ENCODE measurements at places on chromosomes 16 and 17. TPM values are rescaled to one million over a fixed set of nuclear protein-coding genes. Genes with fewer than 3 reads are reported as not detected.

Gene AFMID
- total RNA-seq, result 47.5 TPM

Gene NEUROD2
- not detected for total RNA-seq

Gene MMP25
- 18.8 TPM for total RNA-seq

GRCh38 chr16:4914528-4915225, 22.3 kb downstream of the PPL start:
- DNase-seq, result no peak

DNA sequence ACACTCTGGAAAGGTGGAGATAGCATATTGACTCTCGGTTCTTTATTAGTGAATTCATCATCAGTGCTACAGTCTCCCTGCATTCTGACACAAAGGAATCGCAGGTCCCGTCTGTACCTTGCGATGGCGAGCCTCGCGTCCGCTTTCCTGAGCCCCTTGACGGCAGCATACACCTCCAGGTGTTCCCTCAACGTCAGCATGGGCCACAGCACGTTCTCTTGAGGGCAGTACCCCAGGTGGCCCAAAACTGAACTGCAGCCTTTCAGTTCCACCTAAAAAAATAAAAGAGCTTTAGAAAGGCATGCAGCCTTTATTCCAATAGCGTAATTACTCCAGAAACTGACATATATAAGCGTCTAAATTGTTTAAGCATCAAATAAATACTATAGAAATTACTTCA, 24.2 kb upstream of the ABCA9 start:
- peak; percentile 91 for DNase-seq

DNA sequence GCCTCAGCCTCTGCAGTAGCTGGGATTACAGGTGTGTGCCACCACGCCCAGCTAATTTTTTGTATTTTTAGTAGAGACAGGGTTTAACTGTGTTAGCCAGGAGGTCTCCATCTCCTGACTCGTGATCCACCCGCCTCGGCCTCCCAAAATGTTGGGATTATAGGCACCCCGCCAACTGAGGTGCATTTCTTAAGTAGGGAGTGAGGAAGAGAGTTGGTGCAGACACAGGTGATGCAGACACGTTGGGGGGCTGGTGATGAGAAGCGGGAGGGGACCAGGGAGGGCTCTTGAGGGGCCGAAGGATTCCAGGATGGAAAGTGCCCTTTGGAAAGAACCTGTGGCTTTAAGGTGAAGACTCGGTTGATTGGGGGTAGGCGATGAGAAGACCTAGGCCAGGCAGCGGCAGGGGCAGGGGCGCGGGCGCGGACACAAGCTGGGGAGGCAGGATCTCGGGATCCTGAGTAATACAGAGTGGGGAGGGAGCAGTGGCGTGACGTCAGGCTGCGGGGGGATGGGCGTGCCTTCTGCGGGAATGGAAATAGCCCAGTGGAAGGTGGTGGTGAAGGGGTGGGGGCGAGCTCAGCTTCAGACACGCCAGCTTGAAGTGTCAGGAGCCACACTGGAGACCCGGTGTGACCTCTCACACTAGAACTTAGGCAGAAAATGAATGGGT, 2.5 kb upstream of the ATP6V0C start:
- peak; percentile 49 for DNase-seq

- DNase-seq, result no peak
These were observed 276.7 kb upstream of the DYNLRB2 start for GRCh38 chr16:80263848-80264694.

DNA sequence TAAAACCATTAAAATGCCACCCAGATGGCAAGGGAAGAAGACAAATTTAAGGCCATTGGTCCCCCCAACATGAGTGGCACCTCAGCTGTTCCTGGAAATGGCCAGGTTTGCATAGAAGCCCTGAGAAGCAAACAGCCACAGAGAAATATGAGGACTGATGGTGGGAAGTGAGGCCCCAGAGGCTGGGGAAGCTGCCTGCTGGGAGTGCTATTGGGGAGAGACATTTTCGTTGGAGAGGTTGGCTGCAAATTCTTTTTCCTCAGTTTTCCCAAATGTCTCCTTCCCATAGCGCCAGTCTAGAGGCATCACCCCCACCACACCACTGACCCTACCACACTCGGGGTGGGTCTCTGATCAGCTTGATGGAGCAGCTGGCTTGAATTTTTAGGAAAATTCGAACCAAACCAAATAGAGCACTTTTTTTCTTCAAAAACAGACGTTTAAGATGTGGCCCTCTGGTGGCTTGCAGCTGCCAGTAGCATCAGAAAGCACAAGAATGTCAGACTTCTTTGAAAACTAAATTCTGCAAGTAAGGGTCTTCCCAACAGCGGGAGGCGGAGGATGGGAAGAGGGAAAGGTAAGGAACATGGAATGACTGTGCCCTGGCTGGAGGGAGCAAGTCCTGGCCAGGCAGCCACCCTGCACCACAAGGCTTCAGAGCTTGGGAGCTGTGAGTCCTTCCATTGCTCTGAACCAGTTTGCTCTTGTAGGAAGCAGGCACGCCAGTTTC, 13.2 kb upstream of the SLC12A3 start:
- DNase-seq, result peak; percentile 82

- DNase-seq, result no peak
These were observed 45.6 kb upstream of the CLEC18B start for GRCh38 chr16:74466872-74467271.

DNA sequence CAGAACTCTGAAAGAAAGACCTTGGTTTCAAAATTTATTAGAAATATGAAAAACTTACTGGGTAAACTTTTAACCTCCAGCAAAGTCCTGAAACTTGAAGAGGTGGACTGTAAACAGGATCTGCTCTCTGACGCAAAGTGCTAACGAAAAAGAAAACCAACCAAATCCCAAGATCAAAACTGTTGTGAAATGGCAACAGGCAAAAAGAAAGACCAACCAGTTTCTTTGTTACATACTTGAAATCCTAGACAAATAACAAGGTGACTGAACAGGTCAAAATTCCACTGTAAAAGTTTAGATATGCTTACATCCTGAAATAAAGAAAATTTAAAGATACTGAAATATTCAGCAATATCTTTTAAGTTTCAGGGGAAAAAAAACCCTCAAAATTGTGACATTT, 44.2 kb downstream of the TRIM37 start:
- no peak for DNase-seq

- no peak for DNase-seq
These were observed 741 bp upstream of the DEXI start for GRCh38 chr16:10943064-10943353.

DNA sequence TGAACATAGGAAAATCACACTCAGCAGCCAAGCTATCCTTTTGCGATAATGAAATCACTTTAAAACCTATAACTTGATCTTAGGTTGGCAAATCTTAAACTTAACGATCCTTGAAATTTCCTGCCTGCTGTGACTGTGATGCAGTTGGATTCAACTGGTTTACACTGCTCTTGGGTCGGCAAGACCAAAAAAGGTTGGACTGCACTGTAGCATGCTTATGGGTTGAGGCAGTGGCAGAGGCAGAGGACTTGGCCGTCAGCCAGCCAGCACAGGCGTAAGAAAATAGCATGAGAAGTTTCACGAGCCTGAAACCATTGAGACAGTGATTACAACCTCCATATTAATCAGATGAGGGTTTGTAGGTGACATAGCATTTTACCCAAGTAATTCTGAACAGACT, 21.4 kb downstream of the WSB1 start:
- no peak for DNase-seq

- peak; percentile 14 for DNase-seq
These were observed 45.3 kb upstream of the CORO6 start for GRCh38 chr17:29667969-29668368.

- peak; percentile 21 for DNase-seq
These were observed 48.9 kb downstream of the FBXL20 start for GRCh38 chr17:39352511-39352910.

- DNase-seq, result peak; percentile 89
These were observed 257.7 kb upstream of the FOXF1 start for GRCh38 chr16:86252596-86252995.

DNA sequence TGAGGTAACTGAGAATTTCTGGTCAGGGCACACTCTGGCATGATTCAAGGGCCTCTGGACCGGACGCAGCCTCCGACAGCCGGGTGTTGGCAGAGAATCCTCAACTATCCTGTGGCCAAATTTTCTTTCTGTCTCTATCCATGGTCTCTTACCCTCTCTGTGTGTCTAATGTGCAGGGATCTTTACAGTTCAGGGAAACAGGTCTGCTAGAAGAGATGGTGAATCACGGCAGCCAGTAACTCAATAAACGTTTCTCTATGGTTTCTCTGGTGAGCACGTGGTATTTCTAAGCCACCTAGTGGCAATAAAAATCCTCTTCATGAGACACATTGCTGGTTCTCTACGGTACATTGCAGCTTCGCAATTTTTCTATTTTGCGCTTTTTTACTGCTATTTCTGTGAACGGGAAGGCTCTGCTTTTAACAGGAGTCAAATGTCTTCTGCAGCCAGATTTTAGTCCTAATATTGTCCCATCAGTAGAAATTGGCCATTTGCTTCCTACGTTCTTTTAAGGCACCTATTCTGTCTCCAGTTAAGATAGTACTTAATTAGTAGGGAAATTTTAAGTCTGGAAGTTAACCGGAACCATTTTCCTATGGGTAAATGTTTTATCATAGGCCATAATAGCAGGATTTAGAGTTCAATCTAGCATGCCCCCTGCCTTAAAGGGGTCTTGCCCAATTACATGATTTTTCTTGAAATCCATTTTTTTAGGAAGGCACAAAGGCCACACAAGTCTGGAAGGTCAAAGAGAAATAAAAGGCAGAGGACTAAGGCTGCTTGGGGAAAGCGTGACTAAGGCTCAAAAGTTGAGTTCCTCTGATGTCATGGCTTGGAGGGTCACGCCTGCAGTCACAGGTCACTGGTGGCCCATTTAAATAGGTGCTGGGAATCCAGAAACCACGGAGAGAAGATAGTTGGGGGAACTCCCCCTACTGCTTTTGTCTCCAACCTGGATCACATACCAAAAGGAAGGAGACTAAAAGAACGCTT, 31.5 kb downstream of the QPRT start:
- DNase-seq, result peak; percentile 82

- DNase-seq, result peak; percentile 92
These were observed 138.4 kb downstream of the PRKCB start for GRCh38 chr16:23974223-23974622.
